CD8-positive, alpha-beta memory T cell (primary cell): ENCODE measurements at places on chromosomes 2 and 18. TPM values are rescaled to one million over a fixed set of nuclear protein-coding genes. Genes with fewer than 3 reads are reported as not detected.

GRCh38 chr2:127330753-127331152 is 36.8 kb upstream of the ERCC3 start:
- no peaks in the 10 kb centered on the region for H3K27me3 ChIP-seq
- no peaks in the 10 kb centered on the region for H3K4me1 ChIP-seq
- H3K27ac ChIP-seq, result no peak overlapping the region
- H3K36me3 ChIP-seq, result peaks cover 15% of the 10 kb centered on the region
- DNase-seq, result no peak

LIMS3 gene
- total RNA-seq, result 1.7 TPM

DNA sequence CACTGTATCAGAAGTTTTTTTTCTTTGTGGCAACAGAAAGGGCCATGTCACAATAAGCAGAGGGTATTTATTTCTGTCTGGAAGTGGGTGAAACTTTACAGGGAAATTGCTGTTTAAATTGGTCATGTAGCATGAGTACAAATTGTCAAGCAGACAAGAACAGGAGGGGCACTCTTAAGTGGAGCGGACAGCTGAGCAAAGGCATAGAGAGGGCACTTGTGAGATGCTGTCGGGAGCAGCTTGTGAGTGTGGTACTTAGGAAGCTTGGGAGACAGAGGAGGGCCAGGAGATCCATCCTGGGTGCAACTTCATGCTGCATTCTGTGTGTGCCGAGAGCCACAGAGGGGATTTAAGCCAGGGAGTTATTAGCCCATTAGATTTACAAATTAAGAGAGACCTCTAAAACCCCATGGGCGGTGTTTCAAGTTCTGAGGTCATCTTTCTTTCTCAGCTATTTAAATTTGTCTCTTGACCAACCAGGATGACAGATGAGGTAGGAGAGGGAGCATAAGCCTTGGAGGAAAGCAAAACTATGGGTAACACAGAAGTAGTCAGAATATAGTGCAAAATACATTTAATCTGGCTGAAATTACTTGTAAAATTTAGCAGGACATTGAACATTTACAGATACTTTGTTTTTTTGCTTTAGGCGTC is 30.4 kb downstream of the INPP4A start:
- H3K36me3 ChIP-seq, result no peaks in the 10 kb centered on the region
- no peaks in the 10 kb centered on the region for H3K27me3 ChIP-seq
- H3K27ac ChIP-seq, result no peak overlapping the region
- peaks cover 100% of the 10 kb centered on the region for H3K4me1 ChIP-seq
- no peak overlapping the region for H3K4me3 ChIP-seq

DNA sequence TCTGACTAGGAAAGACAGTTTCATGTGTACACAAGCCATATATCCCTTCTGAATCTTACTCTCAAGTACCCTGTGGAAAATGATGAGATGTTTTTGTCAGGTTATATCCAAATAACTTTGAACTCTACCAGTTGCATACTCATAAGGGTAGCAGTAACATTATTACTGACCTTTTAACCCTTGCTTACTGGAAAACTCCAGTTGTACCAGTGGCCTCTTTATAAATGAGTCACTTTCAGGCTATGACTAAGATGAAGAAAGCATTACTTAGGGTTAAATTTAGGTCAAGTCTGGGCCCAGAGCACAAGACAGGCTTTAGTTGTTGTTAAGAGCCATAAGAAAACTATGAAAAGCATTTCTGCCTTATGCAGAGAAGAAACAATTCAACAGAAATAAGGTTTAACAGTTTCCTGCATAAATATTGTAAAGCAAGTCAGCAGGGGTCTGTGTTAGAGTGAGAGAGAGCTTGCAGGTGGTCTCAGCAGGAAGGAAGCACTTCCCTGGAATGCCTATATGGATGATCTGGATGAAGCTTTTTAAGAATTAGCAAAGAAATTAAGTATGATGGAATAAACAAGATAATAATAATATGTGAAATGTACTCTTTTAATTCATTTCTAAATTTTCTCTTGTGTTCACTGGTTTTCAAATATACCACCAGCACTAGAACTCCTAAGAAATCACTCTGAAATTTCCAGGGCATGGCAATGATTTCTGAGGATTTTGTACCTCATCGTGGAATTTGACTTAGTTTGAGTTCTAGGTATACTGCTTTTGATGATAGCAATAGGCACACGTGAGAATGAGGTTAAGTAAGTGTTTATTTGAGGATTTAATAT is 126.6 kb downstream of the UBE2E3 start:
- H3K4me1 ChIP-seq, result peaks cover 39% of the 10 kb centered on the region
- no peaks in the 10 kb centered on the region for H3K27me3 ChIP-seq
- H3K27ac ChIP-seq, result no peak overlapping the region
- DNase-seq, result no peak
- H3K36me3 ChIP-seq, result no peaks in the 10 kb centered on the region
- H3K4me3 ChIP-seq, result no peak overlapping the region

- no peaks in the 10 kb centered on the region for H3K36me3 ChIP-seq
- DNase-seq, result no peak
- H3K4me3 ChIP-seq, result no peak overlapping the region
- H3K4me1 ChIP-seq, result no peaks in the 10 kb centered on the region
- H3K27ac ChIP-seq, result no peak overlapping the region
These were observed 13.1 kb upstream of the GPR55 start for GRCh38 chr2:230938098-230938497.

FEV gene
- total RNA-seq, result not detected
